Karpas-422 (cell line): ENCODE measurements at places on chromosomes 6 and 20. TPM values are rescaled to one million over a fixed set of nuclear protein-coding genes. Genes with fewer than 3 reads are reported as not detected.

DNA sequence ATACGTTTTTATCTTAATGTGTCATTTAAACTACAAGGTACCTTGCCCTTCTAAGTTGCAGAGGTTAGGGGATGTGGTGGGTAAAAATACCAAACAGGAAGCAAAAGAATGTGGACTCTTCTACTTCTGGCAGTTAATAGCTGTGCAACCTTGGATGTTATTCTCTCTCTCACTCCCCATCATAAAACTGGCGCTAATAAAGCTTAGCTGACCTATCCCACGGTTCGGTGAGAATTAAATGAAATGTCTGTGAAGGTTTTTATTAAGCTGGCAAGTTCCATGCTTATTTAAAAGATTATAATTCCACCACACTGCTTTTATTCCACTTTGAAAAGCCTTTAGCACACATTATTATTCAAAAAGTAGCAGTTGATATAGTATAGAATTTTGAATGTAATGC lies 127.8 kb upstream of the SLC22A23 start:
- H3K27me3 ChIP-seq, result 0 out of 2 replicates have a peak, but pooled peaks cover 4% of the 10 kb centered on the region
- H3K4me3 ChIP-seq, result no peak overlapping the region
- H3K27ac ChIP-seq, result no peak overlapping the region
- H3K4me1 ChIP-seq, result no peaks in the 10 kb centered on the region
- DNase-seq, result no peak
- no peaks in the 10 kb centered on the region for H3K36me3 ChIP-seq

GRCh38 chr6:123263981-123264380 lies 267.9 kb downstream of the CLVS2 start:
- no peak overlapping the region for H3K27ac ChIP-seq
- no peaks in the 10 kb centered on the region for H3K4me1 ChIP-seq
- H3K4me3 ChIP-seq, result no peak overlapping the region

DNA sequence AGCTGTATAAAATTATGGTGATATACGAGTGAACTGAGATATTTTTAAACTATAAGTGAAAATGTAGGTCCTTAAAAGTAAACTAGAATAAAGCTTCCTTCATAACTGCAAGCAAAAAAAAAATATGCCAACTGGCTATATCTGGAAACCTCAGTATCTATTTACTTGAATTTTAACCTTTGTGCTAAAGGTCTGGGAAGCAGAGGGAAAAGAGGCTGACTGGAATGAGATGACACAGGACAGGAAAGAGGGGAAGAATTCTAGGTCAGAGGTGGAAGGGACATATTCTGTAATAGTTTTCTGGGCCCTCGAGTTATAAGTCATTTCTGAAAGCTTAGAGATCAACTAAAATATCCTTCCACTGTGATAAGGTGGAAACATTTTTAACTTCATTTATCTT lies 46.8 kb downstream of the AIG1 start:
- no peaks in the 10 kb centered on the region for H3K27me3 ChIP-seq
- no peaks in the 10 kb centered on the region for H3K4me1 ChIP-seq
- H3K4me3 ChIP-seq, result no peak overlapping the region
- DNase-seq, result no peak
- H3K27ac ChIP-seq, result no peak overlapping the region

GRCh38 chr6:45567879-45568278 lies 190.1 kb upstream of the SUPT3H start:
- no peak overlapping the region for H3K27ac ChIP-seq
- no peaks in the 10 kb centered on the region for H3K27me3 ChIP-seq
- no peaks in the 10 kb centered on the region for H3K4me1 ChIP-seq
- DNase-seq, result no peak
- H3K36me3 ChIP-seq, result no peaks in the 10 kb centered on the region

GRCh38 chr20:1375515-1375914 lies 17.3 kb downstream of the FKBP1A start:
- DNase-seq, result no peak
- H3K27ac ChIP-seq, result no peak overlapping the region
- H3K4me3 ChIP-seq, result no peak overlapping the region
- H3K4me1 ChIP-seq, result peaks cover 45% of the 10 kb centered on the region

- no peaks in the 10 kb centered on the region; the same call in 1 of the 2 replicates for H3K4me1 ChIP-seq
- no peaks in the 10 kb centered on the region for H3K36me3 ChIP-seq
- no peaks in the 10 kb centered on the region for H3K27me3 ChIP-seq
- no peak overlapping the region for H3K4me3 ChIP-seq
- no peak for DNase-seq
- no peak overlapping the region for H3K27ac ChIP-seq
Measured at GRCh38 chr6:27230758-27231111, 16.8 kb upstream of the PRSS16 start.

The TSPO2 gene
- not detected in 2 replicates for total RNA-seq

The PLA2G7 gene
- total RNA-seq, result not detected in 2 replicates

DNA sequence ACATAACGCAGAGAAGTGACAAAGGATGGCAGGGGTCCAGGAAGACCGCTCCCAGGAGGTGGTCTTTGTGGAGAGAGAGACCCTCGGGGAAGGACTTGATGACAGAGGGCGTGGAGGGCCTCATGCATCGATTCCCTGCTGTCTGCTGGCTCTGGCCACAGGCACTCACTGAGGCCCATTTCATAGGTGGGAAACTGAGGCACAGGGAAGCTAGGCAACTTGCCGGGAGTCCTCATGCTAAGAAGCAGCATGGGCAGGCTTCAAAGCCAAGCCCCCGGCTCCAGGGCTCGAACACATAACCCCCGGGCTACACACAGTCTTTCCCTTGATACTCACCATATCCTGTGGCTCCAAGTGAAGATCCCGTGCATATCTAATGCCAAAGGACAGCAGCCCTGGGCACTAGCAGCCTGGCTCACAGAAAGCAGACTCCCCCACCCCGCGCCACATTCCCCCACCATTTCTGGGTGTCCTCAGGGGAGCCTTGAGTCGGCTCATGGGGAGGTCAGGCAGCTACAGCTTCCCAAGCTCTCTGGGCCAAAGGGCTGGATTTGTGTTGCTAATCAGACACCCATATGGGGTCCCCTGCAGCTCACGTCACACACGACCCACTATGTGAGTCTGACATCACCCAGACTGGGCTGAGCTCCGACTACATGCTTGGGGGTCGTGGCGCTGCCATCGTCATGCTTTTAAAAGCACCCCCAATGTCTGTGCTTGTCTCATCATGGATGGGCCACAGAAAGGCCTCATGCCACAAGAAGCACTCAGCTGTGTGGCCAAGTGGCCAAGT lies 130.9 kb upstream of the PMEPA1 start:
- no peaks in the 10 kb centered on the region for H3K36me3 ChIP-seq
- no peaks in the 10 kb centered on the region for H3K27me3 ChIP-seq
- H3K27ac ChIP-seq, result no peak overlapping the region
- no peak overlapping the region for H3K4me3 ChIP-seq
- no peaks in the 10 kb centered on the region for H3K4me1 ChIP-seq

The SLC17A9 gene
- 15.9 and 22.1 TPM in 2 replicates for total RNA-seq

- no peak overlapping the region for H3K27ac ChIP-seq
- H3K27me3 ChIP-seq, result 0 out of 2 replicates have a peak, but pooled peaks cover 2% of the 10 kb centered on the region
- no peak for DNase-seq
- H3K36me3 ChIP-seq, result no peaks in the 10 kb centered on the region
- H3K4me3 ChIP-seq, result no peak overlapping the region
Measured at GRCh38 chr20:18031050-18031449, 26.7 kb downstream of the OVOL2 start.
